ENCODE measurements at places on chromosomes 4 and X. TPM values are rescaled to one million over a fixed set of nuclear protein-coding genes. Genes with fewer than 3 reads are reported as not detected.

Gene ITGB1BP2
- total RNA-seq = 1.0 TPM

Gene HMX1
- not detected for total RNA-seq

Gene ASMTL
- 18.7 TPM for total RNA-seq

Gene NONO
- total RNA-seq = 350 TPM

Gene PPP4R3C
- not detected for total RNA-seq

Gene COPS4
- total RNA-seq = 160 TPM

Measured in smooth muscle cell of trachea (primary cell).